ENCODE measurements at places on chromosomes 4 and X.
A peak's percentile ranks its signal among the peaks of the same experiment; 100 is the strongest.

DNA sequence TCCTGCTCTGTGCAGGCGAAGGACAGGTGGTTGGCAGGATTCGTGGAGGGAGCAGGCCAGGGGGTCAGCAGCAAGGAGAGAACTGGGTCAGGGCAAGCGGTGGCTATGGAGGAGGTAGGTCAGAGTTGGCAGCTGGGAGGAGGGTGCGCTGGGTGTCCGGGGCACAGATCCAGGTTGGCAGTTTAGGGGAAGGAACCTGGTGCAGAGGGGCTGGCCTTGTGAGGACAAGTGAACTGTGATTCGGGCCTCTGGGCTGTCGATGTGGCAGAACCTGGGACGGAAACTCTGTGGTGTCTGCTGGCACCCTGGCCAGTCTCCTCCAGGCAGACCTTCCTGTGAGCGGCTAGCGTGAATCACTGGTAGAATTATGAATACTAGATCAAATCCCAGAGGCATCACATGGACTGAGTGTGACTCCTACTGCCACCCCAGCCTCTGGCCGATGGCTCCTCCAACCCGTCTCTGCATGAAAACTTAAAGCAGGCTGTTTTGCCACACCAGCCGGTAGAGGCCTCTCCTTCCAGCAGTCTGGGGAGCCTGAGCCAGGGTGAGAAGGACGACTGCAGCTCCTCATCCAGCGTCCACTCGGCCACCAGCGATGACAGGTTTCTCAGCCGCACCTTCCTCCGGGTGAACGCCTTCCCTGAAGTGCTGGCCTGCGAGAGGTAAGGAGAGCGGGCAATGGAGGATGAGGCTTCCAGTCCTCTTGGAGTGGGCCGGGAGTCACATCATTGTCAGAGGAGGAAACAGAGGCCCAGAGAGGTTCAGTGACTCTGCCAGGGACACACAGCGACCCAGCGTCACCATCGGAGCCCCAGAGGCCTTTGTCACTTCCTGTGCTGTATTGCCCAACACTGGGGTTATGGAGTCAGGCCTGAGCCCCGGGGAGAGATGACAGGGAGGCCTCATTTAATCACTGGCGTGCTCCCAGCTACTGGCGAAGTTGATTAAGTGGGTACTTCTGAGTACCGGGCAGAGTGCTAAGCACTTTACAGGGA is 20.3 kb downstream of the EVC start:
- no peak for DNase-seq

DNA sequence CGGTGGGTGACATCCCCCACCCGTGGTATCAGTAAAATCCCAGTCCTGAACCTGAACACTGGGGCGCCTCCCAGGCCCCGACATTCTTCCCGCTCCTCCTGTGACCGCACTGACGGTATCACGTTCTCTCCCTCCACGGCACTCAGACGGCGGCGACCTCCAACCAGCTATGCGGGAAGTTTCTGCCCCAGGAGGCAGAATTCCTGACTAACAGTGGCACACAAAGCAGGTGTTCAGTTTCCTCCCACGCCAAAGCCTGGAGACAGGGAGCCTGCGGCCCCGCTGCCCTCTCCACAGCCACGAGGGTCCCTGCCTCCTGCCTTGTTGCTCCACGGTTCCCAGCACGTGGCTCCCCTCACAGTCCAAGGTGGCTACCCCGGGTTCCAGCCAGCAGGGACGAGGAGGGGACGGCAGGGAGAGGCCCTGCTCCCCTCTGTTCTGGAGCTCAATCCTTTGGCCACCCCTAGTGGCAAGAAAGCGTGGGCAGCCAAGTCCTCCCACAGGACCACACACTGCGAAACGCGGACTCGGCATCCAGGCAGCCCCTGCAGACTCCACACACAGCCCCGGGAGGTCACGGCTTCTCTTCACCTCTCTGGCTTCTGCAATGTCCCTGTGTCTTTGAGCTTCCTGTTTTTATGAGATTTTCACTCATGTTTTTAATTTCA is 15.2 kb downstream of the CTBP1 start:
- DNase-seq: no peak

GRCh38 chr4:5718411-5718810 is 7.4 kb downstream of the EVC start:
- DNase-seq: no peak

DNA sequence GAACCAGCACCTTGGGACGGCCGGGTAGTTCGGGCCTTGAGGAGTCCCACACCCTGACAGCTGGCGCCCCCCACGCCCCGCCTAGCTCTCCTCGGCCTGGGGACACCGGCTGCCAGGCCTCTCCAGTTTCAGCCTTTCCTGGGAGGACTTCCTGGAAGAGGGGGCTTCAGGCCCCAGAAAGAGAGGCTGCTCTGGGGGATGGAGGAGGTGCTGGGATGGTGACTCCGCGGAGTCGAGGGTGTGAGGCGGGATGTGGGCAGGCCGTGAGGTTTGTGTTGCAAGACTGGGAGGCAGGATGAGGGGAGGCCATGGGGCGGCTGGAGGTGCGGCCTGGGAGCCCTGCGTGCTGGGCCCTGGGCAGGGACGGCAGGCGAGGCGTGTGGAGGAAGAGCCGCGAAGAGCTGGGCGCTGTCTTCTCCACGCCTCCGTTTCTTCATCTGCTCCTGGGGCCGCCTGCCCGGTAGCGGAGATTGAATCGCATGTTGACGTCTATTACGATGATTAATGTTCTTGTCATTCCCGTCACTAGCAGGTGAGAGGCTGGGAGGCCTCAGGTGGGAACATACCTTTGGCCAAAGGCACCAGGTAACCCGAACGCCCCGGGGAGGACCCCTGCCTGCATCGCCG is 918 bp upstream of the FGFRL1 start:
- peak; percentile 35 for DNase-seq

DNA sequence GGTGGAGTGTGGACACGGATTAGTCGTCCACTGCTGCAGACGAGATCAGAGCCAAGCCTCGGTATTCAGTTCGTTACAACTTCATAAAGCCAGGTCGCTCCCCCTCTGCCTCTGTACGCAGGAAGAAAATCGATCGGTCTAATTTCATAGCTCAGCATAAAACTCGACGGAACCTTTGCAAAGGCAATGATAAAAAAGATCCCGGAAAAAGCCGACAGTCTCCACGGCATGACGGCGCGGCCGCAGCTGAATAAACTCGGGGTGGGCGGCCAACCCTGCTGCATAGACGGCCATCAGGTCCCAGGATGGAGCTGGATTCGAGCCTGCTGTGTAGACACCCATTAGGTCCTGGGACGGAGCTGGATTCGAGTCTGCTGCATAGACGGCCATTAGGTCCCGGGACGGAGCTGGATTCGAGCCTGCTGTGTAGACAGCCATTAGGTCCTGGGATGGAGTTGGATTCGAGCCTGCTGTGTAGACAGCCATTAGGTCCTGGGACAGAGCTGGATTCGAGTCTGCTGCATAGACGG is 113.8 kb upstream of the PPP2R3B start:
- no peak for DNase-seq
